ENCODE measurements at places on chromosomes 3 and 15.

GRCh38 chr15:52021128-52021671 lies 2.2 kb downstream of the MAPK6 start:
- DNase-seq, result peak; percentile 29

DNA sequence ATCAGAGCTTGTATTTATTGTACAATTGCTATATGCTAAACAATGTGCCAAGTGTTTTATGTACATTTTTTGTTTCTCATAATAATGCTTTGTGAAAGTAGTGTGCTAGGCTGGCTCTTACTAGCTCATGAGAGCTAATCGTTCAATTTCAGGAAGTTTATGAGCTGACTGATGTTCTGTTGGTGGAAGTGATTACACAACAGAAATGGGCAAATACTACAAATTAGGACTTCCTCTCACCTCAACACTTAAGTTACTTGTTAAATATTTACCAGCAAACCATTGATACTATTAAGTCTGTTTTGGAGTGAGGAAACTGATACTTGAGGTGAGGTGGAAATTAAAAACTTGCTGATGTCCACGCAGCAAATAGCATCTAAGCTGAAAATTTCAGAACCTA lies 32.3 kb downstream of the SLC9C1 start:
- no peak for DNase-seq

GRCh38 chr15:70522323-70522966 lies 240.9 kb downstream of the UACA start:
- no peak for DNase-seq

DNA sequence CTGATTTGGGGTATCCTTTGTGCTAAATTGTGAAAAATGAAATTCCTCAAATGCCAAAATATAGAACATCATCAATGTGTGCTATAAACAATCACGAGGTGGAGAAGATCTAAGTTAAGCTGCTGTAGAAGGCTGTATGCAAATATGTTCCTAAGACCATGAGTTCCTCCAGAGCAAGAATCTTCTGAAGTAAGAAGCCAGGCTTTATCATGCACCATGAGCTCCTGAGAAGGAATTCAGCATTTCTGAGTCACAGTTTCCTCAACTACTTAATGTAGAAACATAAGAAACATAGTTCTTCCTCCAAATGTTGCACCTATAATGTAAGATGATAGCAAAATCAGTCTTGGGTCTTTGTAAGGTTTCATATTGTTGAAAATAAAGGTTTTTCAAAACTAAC lies 241.7 kb upstream of the MDFIC2 start:
- DNase-seq, result no peak

DNA sequence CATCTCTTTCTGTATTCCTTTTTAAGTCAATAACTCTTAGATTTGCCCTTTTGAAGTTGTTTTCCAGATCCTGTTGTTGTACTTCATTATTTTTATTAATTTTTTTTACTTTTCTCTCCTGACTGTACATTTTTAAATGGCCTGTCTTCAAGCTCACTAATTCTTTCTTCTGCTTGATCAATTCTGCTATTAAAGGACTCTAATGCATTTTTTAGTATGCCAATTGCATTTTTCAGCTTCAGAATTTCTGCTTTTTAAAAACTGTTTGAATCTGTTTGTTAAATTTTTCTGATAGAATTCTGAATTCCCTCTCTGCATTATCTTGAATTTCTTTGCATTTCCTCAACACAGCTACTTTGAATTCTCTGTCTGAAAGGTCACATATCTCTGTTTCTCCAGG lies 5.6 kb downstream of the OR5K4 start:
- no peak for DNase-seq

DNA sequence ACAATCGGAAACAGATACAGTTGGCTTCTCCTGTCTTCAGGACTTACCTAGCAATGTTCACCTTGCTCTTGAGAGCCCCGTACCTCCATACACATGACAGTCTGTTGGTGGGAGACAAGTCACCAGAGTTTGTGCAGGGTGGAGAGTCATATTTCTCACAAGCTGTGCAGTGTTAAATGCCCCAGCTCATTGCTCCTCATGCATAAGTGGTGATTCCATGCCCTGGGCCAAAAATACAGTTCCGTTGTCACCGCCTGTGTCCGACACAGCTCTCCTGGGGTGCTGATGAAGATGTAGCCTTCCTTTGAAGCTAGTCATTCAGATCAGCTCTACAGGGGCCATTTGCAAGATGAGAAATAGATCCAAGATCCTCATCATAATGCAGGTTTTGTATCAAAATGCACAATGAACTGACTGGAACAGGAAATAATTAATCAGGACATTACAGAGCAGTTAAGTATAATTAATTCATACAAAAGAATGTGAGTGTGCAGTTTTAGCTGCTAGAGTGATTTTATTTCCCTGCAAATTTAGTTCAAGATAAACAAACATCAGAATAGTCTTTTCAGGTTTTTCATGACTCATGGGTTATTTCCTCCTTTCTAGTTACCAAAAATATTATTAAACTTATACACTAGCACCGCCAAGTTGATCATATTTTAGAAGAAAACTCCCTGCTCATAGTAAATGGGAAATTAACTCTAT lies 66.5 kb downstream of the CD47 start:
- no peak for DNase-seq

GRCh38 chr15:78210349-78210717 lies 24.0 kb downstream of the ACSBG1 start:
- DNase-seq, result no peak

DNA sequence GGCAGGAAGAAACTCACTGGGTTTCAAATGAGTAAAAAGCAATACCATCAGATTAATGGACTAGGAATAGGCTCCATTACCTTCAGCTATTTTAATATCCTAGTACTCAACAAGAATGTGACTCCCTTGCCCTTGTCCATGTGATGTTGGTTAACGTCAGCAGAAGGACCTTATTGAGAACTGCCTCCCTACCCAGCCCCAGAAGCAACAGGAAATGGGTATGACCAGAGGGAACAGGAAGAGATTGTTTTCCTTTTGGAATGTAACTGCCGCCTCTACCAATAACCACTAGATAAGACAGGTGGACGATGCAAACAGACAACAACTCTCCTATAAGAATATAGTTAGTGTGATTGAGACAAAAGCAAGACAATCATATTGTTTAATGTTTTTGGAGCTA lies 10.4 kb upstream of the MME start:
- no peak for DNase-seq

DNA sequence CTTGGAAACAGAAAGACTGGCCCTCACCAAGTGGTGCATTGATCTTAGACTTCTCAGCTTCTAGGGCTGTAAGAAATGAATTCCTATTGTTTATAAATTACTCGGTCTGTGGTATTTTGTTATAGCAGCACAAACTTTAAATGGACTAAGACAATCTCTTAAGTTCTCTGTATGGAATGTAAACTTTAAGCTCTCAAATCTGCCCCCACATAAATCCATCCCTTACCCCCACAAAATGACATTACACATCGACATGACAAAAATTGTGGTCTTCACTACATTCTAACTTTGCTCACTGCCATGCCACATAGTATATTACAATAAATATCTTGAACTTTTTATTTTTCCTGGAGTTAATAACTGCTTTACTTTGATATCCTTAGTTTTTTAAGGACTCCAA lies 121.3 kb downstream of the MYLK start:
- DNase-seq, result no peak

GRCh38 chr3:81612768-81613167 lies 148.7 kb downstream of the GBE1 start:
- no peak for DNase-seq

DNA sequence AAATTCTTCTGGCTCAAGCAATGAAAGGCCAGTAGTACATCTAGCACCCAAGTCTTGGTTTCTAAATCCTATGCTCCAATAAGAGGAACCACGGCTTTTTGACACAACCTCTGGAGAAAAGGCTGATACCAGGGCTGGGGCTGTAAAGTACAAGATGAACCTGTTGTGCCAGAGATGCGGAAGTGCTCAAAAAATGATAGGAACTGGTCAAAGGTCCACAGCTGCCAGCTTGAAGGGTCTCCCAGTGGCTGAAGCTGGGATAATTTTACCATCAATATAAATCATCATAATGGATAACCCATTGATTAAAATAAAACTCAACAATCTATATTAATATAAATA lies 558 bp upstream of the NCEH1 start:
- no peak for DNase-seq

GRCh38 chr15:83592370-83593040 lies 61.4 kb upstream of the ADAMTSL3 start:
- no peak for DNase-seq

DNA sequence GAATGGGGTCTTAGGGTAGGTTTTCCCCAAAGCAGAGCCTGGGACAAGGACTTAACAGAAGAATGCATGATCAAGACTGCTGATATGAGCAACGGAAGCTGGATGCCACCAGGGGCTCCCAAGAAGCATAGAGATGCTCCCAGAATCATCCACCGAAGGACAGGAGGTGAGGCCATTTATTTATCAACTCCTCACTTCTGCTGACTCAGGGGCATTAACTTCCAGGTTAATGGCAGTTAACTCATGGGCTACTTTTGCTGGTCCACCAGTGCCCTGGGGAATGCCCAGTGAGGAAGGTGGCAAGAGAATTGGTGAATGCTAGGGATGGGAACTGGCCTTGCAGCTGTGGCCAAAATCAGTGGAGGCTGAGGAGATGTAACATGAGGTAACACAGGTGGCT lies 27.8 kb downstream of the TAFA4 start:
- no peak for DNase-seq

DNA sequence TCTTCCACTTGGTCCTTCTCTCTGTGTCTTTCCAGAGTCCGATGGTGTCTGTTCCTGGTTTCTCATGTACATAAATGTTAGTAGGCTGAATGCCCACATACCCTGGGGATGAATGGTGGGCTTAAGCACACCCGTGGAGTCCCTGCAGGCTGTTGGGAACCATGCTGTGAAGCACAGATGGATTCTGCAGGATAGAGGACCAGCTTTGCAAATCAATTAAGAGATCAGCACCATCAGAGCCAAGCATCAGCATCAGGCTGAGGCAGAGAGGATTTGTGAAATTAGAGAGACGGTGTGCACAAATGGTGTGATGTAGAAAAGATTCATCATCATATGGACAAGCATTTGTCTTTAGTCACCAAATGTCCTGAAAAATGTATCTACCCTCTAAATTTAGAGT lies 127.1 kb downstream of the SV2B start:
- DNase-seq, result no peak

DNA sequence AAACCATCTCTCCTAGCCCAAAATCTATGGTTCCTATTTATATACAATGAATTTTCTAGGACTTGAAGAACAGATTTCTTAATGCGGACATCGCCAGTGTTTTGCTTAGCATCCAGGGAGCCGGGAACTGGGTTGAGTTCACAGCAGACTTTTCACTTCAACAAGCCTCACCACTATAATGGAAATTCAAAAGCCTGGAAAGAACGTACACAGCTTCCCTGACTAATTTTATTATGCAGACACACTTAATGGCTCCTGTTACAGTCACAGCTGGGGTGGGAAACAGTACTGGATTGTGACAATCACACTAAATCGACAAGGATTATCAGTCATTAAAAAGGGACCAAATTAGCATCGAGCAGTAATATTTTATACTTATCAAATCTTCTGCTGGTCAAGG lies 129.2 kb upstream of the BNIP2 start:
- DNase-seq, result no peak

Data from occipital lobe (tissue), 3 donors.